ENCODE measurements at places on chromosomes 2 and 18.

GRCh38 chr2:32772638-32773447 lies 145.0 kb downstream of the TTC27 start:
- peak; percentile 56 for DNase-seq

DNA sequence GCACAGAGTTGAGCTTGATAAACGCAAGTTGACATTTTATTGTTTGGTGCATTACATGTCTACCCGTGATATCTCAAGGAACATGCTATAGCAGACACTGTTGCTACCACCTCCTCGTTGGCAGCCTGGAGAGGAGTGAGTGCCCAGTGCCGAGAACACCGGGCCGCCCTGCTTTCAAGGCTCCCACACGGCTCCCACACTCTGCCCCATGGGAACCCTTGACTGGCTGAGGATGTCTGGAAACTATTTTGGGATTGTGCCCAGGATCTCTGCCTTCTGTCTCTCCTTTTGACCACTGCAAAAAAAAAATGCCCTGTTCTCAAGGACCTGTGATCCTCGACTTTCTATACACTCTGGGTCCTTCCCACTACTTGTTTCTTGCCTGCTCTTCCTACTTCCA lies 21.1 kb downstream of the TET3 start:
- no peak for DNase-seq

DNA sequence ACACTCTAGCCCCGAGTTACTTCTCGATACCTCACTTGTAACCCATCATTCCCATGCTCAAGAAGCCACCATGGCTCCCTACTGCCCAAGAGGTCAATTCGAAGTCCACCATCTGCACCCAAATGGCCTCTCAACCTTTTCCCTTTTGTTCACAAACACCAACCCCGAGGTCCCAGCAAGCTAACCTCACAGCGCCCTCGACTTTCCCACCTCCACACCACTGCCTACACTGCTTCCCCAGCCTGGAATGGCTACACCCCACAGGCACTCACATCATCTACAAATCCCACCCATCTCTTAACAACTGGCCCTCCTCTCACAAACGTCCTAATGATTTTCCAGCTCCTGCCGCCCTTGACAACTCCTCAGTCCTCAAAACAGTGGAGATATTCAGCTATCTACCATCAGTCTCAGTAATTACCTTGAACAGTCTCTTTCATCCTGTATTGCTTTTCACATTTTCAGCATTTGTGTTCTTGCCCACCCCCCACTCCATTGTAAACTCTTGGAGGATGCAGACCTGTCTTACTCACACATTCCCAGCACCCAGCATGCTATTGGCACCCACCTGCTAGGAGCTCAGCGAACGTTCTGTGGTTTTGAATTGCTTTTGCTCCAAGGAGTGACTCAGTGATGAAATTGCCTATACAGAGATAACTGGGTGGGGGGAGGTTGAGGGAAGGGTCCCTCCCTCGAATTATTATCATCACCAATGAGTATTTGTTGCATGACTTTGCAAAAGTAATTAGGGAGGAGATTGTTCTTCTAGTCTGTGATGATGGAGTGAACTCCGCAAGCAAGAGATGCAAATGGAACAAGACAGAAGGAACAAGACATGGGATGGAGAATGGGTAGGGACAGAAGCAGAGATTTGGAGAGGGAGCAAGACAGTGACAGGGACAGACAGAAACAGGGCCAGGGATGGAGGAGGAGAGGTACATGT lies 106.8 kb downstream of the CYP26B1 start:
- DNase-seq, result no peak

DNA sequence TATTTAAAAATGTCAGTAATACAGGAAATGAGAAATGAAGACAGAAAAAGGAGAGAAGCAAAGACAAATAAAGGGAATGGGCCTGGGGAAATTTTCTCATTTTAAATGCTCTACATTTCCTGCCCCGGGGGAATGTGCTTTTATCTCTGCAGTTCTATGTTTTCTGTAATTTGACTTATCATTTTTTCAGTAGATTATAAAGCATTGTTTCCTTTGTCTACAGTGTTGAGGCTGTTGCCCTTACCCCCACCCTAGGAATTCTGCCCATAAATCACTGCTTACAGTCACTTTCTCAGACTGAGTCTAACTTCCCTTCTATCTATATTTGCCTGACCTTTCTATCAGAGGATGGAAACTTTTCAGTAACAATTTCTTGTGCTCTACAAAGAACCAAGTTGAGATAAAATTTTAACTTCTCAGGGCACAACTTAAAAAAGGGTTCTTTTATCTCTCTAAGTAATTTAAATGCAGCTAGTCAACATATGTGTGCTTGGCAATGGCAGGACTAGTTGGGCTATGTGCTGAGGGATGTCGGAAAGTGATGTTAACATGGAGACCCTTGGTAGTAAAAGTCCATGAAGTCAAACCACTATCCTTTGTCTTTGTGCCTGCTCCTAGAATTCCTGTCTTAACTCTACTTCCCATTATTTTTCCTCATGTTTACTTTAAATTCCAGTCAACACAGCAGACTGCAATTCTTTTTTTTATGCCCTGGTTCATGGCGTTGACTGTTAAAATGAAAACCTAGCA lies 146.5 kb upstream of the MMADHC start:
- no peak for DNase-seq

DNA sequence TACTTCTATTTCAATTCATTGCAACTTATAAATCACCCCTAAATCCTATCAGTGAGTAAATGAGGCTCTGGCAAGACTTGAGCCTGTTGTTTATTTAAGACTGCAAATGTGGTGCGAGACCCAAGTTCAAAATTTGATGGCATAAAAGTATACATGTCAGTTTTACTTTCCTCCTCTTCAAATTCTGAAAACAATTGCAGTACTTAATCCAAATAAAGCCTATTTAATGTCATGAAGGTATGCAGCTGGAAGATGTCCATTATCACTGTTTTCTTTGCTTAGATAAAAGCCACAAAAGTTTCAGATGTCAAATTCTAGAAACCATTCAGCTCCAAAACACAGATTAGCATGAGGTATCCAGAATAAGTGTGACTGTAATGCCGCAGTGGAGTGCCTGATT lies 3.3 kb downstream of the APCDD1 start:
- no peak for DNase-seq

DNA sequence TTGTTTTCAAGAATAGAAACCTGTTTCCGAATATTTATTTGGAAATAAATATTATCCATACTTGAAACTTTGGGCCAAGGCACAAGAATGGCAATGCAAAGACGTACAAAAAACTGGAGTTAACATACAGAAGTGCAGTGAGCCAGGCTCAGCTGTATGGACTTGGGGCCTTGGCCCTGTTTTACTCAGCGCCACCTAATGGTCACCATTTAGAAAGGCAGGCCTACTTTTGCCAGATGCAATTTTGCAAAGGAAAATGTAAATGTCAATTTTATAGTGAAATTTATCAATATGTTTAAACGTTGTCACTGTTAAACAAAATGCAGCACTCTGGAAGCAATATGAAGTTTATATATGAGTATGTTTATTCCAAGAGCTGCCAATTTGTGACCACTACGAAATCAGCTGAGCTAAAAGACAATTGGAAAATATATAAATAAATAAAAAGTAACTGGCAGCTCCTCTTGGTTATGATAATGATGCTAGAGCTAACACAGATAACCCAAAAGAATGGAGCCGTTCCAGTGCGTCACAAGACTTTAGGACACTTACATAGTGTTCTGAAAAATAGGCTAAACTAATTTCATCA lies 155.0 kb downstream of the ARHGAP15 start:
- DNase-seq, result peak; percentile 72

GRCh38 chr2:122019724-122020123 lies 264.3 kb downstream of the TSN start:
- no peak for DNase-seq
